Thyroid gland (tissue), 4 donors: ENCODE measurements at places on chromosomes 13 and 19.

DNA sequence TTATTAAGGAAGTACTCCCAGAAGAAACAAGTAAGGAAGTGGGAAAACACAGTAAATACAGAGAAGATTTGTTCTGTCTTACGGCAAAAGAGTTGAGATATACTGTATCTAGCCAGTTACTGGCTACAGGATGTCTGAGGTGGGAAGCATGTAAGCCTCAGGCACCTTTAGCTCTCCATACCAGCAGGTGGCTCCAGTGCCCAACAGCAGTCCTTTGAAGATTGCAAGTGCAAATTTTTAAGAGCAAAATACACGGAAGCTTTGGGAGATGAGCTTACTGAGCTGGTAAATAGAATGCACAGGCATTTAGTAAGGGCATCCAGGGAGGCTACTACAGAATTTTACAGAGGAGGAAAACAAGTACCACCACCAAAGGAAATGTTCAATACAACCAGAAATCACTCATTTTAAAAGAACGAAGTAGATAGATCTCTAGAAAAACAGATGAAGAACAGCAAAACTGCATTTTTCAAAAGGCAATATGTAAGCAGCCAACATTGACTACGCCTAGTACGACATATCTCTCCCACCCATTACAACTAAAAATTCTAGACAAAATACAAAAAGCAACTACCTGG lies 57.9 kb upstream of the VSTM2B start:
- no peak for DNase-seq

GRCh38 chr13:51681037-51681678 lies 96.9 kb downstream of the WDFY2 start:
- DNase-seq: no peak

DNA sequence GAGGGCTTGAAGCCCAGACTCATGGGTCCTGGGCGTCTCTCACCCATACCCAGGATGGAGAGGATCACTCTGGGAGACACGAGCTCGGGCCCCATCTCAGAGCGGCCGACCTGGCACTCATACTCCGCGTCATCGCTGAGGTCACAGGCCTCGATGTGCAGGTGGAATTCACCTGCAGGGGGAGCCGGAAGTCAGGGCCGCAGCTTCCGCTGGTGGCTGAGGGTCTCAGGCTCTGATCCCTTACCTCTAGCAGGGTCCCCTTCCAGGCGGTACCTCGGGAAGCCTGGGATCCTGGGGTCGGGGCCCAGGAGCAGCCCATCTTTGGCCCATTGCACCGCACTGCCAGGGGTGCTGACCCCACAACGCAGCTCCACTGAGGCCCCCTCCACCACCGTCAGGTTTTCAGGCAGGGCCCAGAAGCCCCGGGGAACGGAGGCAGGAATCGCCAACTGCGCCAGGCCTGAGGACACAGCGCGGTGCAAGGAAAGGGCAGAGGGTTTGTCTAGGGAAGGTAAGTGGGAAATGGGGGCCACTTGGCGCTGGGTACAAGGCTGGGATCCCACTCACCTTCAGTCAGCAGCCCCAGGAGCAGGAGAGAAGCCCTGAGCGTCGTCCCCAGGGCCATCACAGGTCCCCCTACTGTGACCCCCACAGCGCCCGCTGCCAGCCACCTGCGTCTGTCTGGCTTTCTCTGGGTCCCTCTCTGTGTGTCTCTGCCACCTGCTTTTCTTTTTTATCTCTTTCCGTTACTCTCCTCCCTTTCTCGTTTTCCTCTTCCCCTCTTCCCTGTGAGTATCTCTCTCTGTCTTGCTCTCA lies 883 bp downstream of the NPHS1 start:
- DNase-seq: no peak

DNA sequence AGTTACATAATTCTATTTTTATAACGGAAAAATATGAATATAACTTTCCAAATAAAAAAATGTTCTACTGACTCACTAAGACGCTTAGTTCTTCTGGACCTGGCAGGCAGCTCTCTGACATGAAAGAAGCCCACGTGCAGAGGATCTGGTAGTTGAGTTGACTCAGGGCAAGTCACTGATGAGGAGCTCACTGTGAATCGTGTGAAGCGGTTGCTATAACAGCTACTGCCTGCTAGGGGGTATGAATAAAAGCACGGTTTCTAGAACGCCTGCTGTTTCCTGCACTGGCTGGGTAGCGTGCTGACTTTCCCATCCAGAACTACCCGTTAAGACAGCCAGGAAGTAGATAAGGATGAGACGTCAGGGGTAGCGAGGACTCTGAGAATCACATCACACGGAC lies 54.7 kb upstream of the WASF3 start:
- no peak for DNase-seq

- no peak for DNase-seq
These were observed 2.4 kb upstream of the PTGER1 start for GRCh38 chr19:14477418-14478112.

DNA sequence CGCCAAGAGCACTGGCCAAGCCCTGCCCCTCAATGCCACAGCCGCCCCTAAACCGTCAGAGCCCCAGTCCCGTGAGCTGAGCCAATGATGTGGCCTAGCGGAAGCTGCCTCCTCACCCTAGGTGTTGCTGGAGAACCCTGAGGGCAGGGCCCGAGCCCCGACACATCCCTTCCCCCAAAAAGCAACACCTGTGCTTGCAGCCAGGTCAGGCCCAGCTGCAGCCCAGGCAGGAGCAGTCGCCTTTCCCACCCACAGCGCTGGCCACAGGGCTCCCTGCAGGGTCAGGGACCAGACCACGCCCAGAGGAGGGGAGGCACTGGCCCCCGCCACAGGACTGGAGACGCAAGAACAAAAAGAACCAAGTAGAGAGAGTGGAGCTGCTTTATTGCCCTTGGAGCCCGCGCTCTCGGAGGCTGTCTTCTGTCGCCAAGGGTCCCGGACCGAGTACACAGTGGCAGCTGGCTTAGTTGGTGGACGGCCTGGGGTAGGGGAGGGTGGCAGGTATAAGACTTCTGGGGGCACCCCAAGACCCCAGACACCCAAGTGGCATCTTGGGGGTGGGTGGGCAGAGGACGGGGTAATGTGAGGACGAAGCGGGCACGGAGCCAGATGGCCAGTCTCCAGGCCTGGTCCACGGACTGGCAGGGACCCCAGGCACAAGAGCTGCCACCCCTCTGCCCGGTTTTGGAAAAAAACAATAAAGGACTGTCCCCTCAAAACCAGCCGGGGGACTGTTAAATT lies 3.3 kb downstream of the P2RY11 start:
- DNase-seq: no peak

- no peak for DNase-seq
These were observed 200.1 kb downstream of the MZT1 start for GRCh38 chr13:72527333-72527732.

- DNase-seq: no peak
These were observed 305.9 kb downstream of the KLF5 start for GRCh38 chr13:73364736-73365135.

GRCh38 chr13:83503424-83503823 lies 378.9 kb downstream of the SLITRK1 start:
- DNase-seq: no peak
